ENCODE measurements at places on chromosomes 11 and 22. TPM values are rescaled to one million over a fixed set of nuclear protein-coding genes. Genes with fewer than 3 reads are reported as not detected.
A peak's percentile ranks its signal among the peaks of the same experiment; 100 is the strongest.

Gene C22orf23
- not detected for total RNA-seq

Gene NAALADL1
- 7.3 TPM for total RNA-seq

Gene C22orf31
- total RNA-seq = not detected

Gene OR8K1
- total RNA-seq = not detected

Gene METTL15
- total RNA-seq = 9.6 TPM

Gene IFTAP
- 1.5 TPM for total RNA-seq

Gene PNPLA3
- not detected for total RNA-seq

Gene EXPH5
- total RNA-seq = 3.3 TPM

Gene FOLR1
- not detected for total RNA-seq

Gene MIAT
- total RNA-seq = 44.4 TPM

DNA sequence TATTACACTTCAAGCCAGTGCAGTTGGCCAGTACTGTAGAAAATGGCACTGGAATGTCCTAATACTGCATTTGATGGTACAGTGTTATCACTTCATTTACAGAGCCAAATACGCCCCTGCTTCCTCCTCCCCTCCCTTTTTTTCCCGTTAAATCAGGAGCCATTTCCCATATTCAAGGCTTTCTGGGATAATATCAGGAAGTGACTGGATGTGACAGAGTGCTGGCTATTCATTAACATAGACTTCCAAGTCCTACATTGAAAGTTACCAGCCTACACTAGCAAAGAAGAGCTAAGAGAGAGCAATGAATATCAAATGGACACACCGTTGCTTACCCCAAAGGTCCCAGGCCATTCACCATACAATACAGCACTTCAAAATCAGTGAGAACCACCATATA, 32.1 kb upstream of the ABCC8 start:
- H3K27me3 ChIP-seq = peaks cover 3% of the 10 kb centered on the region
- H3K4me3 ChIP-seq = no peak overlapping the region
- H3K4me1 ChIP-seq = no peaks in the 10 kb centered on the region
- H3K27ac ChIP-seq = no peak overlapping the region

GRCh38 chr11:27489092-27489491, 16.5 kb upstream of the LGR4 start:
- no peaks in the 10 kb centered on the region for H3K4me1 ChIP-seq
- no peak overlapping the region for H3K4me3 ChIP-seq
- no peaks in the 10 kb centered on the region for H3K27me3 ChIP-seq
- peaks cover 9% of the 10 kb centered on the region for H3K36me3 ChIP-seq

GRCh38 chr11:113572136-113572735, 97.0 kb upstream of the DRD2 start:
- no peaks in the 10 kb centered on the region for H3K36me3 ChIP-seq
- no peak overlapping the region for H3K4me3 ChIP-seq
- peaks cover 15% of the 10 kb centered on the region for H3K27me3 ChIP-seq
- H3K4me1 ChIP-seq = peaks cover 1% of the 10 kb centered on the region

DNA sequence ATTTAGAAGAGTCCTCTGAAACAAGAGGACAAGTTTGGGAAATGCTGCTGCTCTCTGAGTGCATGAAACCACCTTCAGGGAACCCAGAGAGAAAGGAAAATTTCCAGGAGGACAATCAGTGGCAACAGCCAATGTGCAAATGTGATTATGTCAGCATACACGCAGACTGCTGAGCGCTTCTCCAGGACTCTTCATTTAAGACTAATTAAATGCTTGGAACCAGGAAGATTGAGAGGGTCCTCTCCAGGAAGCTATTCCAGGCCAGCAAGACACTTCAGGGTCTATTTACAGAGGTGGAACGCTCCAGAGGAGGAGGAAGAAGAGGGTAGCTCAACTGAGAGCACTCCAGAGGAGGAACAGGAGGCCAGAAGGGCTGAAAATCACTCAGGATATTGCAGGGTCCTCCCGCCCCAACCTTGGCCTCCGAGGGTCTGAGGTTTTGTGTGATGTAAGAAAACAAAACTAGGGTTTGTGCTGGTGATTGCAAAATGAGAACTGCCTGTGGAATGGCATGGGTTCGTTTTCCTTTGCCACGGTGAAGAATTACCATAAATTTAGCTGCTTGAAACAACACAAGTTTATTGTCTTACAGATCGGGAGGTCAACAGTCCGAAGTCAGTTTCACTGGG, 14.1 kb upstream of the HTR3A start:
- no peak overlapping the region for H3K27ac ChIP-seq
- H3K36me3 ChIP-seq = no peaks in the 10 kb centered on the region
- H3K4me1 ChIP-seq = no peaks in the 10 kb centered on the region
- H3K4me3 ChIP-seq = no peak overlapping the region
- DNase-seq = no peak

DNA sequence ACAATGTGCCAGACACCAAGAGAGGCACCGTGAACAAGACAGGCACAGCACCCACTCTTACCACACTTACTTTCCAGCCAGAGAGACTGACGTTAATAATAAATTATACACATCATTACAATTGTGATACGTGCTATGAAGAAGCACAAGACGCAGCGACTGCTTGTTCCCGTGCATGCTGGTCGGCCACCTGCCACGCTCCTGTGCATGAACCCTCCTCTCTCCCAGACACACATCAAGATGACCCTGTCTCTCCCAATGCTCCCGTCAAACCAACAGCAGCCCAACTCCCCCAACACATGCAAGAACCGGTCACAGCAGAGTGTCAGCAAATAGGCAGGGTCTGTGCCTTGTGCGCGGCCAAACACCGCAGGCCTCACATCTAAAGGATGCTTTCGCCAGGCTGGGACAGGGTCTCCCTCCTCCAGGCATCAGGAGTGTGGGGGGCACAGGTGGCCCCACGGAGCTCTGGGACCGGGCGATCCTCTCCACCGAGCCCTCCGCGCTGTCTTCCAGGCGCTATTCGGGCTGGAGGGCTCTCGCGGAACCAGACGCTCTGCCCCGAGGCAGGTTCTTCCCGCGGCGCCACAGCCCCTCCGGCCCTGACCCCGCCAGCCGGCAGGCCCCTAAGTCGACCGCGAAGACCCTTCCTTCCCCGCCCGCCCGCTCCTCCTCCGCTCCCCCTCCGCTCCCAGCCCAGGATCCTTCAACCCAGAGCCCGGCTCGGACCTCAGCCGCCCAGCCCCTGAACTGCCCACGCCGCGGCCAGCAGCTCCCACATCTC, 533 bp downstream of the SERGEF start:
- H3K4me3 ChIP-seq = peak overlapping the region; percentile 98
- peaks cover 33% of the 10 kb centered on the region for H3K4me1 ChIP-seq
- H3K27ac ChIP-seq = peak overlapping the region; percentile 98
- peaks cover 7% of the 10 kb centered on the region for H3K36me3 ChIP-seq
- DNase-seq = peak; percentile 23
- peaks cover 1% of the 10 kb centered on the region for H3K27me3 ChIP-seq

GRCh38 chr11:70141486-70142220, 61.4 kb upstream of the FADD start:
- no peaks in the 10 kb centered on the region for H3K36me3 ChIP-seq
- no peaks in the 10 kb centered on the region for H3K4me1 ChIP-seq
- H3K27me3 ChIP-seq = peaks cover 31% of the 10 kb centered on the region

DNA sequence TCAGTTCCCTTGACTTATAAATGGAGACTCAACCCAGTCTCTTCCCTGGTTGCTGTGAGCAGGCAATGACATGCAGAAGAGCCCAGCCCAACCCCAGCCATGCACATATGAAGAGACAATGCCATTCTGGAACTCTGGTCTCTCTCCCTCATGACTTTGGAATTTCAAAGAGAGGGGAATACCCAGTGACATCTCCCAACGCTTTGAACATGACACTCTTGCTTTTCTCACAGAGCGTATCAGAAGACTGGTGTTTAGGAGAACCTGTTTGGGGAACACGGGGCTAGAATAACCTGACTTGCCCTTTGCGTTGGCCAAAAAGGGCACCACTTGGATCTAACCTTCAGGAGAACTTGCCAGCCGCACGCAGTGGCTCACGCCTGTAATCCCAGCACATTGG, 12.9 kb downstream of the RANGAP1 start:
- no peaks in the 10 kb centered on the region for H3K27me3 ChIP-seq
- no peaks in the 10 kb centered on the region for H3K4me1 ChIP-seq
- H3K27ac ChIP-seq = no peak overlapping the region
- peaks cover 44% of the 10 kb centered on the region for H3K36me3 ChIP-seq
- no peak overlapping the region for H3K4me3 ChIP-seq
- DNase-seq = no peak

DNA sequence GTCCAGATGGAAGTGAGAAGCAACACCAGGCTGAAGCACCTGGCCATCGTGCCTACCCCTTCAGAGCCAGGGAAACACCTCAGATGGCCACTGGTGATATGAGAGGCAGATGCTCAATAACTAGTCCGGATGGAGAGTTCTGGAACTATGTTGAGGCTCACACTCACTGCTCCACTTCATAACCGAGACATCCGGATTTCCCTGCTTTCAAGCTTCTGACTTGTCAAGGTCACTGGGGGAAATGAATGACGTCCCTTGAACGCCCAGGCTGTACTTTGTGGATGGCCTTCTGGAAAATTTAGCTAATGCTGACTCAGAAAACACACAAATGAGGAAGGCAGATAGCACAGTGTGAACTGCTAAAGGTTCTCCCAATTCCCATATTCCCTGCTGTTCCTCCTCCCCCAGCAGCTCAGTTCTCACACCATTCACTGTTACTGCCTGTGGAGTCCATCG, at the start of gene LYVE1:
Gene LYVE1, minus strand, starts transcription at position 180 of the 456 bp plus-strand sequence. Its CDS starts 133 bp downstream, at position 47.
- H3K27ac ChIP-seq = no peak within 1 kb of the TSS
- no peak within 1 kb of the TSS for H3K4me3 ChIP-seq
- H3K4me1 ChIP-seq = no peaks in the 10 kb centered on the region
- H3K27me3 ChIP-seq = peaks cover 13% of the 10 kb centered on the region
- H3K36me3 ChIP-seq = no peaks in the 10 kb centered on the region
- DNase-seq = no peak
